ENCODE measurements at places on chromosomes 5 and 9.

GRCh38 chr9:29796291-29796952, 2223.1 kb upstream of the C9orf72 start:
- ATAC-seq = no peak

DNA sequence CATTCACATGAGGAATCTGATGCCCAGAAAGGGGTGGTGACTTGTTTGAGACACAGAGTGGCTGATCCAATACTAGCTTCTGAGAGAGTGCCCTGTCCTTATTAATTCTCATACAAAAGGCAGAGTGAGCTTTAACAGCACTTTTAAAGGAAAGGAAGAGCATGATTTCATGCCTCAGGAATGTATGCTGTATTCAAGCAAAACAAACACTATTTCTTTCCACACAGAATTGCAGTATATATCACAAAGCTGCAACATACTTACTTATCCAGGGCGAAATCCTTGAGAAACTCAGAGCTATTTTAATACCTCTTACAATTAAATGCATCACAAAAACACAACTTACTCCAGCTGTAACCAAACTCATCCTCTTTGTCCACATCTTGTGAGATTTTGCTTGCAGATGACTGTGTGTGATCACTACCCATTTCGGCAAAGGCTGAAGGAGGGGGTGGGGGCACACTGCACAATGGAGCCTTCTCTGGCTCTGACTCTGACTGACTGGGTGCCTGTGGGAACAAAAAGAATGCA, 139.8 kb downstream of the MPDZ start:
- peak; percentile 31 for ATAC-seq

GRCh38 chr5:107474716-107475489, 195.8 kb downstream of the EFNA5 start:
- peak; percentile 74 for ATAC-seq

GRCh38 chr5:129177451-129177850, 82.9 kb downstream of the ISOC1 start:
- no peak for ATAC-seq

DNA sequence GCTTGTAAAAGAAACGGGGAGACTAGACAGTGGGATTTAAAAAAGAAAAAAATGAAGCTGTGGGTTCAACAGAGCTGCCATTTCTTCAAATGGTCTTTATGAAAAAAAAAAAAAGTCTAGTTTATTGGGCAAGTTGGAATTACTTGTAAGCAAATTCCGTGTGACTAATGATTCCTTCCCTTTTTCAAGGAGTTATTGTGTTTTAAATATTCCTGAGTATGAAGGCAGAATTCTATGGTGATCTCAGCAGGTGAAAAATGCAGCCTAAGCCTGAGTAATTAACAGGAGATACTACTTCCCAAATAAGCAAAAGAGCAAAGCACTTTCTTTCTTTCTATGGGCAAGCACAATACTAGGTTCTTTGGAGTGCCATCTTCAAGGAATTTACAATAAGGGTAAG, 481.9 kb downstream of the ZNF608 start:
- no peak for ATAC-seq

- ATAC-seq = peak; percentile 89
Measured at GRCh38 chr5:180209137-180209581, at the start of gene RASGEF1C. TSS of gene RASGEF1C (minus strand) at chr5:180209211. CDS start at chr5:180138052, 71,159 bp downstream.

- peak; percentile 20 for ATAC-seq
Measured at GRCh38 chr5:81393783-81394718, at the start of gene ACOT12. TSS of gene ACOT12 (minus strand) at chr5:81394134. CDS start at chr5:81394114, 20 bp downstream.

DNA sequence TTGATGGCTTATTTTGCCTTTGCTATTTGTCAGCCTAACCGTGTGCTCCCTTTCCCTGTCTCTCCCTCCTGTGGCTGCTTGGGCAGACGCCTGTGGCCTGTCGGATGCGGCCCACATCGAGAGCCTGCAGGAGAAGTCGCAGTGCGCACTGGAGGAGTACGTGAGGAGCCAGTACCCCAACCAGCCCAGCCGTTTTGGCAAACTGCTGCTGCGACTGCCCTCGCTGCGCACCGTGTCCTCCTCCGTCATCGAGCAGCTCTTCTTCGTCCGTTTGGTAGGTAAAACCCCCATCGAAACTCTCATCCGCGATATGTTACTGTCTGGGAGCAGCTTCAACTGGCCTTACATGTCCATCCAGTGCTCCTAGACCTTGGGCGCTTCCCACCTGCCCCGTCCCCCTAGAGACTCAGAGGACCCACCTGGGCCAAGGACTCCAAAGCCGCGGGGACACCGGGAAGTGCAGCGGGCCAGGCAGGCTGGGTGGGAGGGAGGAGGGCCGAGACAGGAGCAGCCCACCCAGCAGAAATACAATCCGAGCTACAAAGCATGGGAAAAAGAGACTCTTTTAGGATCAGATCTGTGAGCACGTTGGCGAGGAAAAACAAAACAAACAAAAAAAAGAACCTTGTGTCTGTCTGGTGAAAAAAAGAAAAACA, 10.6 kb downstream of the NR2F1 start:
- ATAC-seq = no peak

DNA sequence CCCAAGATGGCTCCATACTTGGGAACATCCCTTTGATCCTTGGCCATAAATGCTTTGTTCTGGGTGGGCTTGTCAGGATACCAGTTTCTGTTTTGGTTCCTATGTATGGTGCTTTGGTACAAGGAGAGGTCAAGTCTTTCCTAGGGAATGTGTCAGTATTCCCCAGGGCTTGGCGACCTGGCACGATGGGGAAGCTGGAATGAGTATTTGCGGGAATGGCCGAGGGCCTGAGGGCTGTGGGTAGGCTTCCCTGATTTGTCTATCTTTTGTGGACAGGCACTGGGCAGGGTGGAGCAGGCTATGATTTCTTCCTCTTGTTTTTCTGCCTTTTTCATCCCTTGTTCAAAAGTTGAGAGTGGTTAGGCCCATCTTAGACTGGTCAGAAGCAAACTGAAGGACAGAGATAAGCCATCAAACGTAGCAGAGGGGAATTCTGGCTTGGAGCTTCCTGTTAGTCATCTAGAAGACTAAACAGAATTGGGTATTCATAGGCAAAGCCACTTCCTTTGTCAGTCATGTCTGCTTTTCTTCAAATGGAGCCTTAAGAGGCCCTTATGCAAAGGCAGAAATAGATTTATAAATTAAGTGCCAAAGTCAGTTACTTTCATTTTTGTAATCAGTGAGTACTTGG, 13.7 kb downstream of the DOCK2 start:
- ATAC-seq = no peak

- ATAC-seq = no peak
Measured at GRCh38 chr5:77568082-77568481, 70.4 kb downstream of the OTP start.

DNA sequence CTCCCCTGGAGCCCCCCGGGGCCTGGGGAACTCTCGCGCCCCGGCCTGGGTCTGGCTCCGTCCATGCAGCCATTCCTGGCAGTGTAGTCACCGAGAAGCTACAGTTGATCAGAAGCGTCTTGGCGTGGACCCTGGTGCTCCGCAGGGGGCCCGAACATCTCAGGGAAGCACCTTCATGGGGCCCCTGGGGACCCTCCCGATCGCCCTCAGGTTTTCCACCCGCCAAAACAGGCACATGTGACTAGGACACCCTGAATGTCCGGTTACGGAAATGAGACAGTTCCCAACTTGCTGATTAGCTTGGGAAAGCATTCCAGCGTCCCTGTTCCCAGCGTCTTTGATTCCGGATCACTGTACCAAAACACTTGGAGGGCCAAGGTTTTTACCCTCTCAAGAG, 472 bp downstream of the FBXO4 start:
- ATAC-seq = no peak

GRCh38 chr5:141360685-141361084, 891 bp downstream of the PCDHGB2 start:
- no peak for ATAC-seq

GRCh38 chr5:148740966-148741742, 85.3 kb upstream of the ADRB2 start:
- peak; percentile 76 for ATAC-seq

DNA sequence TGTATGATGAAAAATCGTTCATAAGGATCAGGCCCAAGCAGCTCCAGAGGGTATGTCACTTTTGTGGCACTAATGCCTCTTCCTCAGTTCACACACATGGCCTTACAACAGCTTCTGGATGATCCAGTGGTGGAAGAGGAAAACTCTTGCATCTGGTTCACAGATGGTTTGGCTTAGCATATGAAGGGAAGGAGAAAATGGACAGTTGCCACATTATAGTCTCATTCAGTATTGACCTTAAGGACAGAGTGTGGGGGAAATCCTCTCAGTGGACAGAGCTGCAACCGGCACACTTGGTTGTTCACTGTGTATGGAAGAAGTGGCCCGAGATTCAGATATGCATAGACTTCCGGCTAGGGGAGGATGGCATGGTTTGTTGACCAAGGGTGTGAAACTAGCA, 22.8 kb downstream of the C9orf57 start:
- ATAC-seq = no peak

DNA sequence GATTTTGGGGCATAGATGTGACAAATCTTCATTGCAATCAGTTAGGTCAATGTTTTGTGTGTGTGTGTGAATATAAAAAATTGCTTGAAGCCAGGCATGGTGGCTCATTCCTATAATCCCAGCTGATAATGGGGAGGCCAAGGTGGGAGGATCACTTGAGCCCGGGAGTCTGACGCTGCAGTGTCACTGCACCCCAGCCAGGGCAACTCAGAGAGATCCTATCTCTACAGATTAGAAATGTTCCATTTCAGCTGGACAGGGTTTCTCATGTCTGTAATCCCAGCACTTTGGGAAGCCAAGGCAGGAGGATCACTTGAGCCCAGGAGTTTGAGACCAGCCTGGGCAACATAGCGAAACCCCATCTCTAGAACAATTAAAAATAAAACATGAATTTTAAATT, 11.5 kb downstream of the OR2V2 start:
- no peak for ATAC-seq

GRCh38 chr5:133777951-133778350, 165.6 kb upstream of the FSTL4 start:
- no peak for ATAC-seq

DNA sequence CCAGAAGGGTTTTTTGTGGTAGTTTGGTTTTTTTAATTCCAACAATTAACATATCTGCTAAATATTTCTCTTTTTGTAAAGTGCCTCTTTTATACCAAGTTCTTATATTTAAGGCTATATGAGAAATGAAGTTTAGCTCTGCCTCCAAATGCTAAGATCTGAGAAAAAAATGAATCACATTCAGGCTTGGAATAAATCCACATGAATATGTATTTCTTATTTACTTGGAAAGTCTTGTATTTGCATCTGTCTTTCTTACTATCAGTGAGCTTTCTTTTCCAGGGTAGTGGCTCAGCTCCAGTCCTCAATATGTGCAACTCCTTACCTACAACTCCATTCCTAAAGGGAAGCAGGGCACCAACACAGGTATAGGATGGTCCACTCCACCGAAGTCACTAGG, 127.9 kb downstream of the GLIS3 start:
- ATAC-seq = no peak

DNA sequence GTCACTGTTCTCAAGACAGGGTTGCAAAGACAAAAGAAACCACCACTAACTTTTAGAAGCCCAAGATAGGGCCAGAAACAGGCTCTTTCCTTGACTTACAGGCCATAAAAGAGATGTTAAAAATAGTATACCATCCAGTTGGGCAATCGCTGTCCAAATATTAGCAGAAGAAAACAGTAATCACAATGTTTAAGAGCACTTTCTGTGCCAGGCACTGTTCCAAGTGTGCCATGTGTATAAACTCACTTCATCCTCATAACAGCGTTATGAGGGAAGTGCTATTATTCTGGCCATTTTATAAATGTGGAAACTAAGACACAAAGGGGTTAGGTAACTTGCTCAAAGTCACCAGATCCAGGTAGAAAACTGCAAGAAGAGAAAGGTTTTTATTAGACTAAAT, 111.7 kb downstream of the KCNN2 start:
- no peak for ATAC-seq

DNA sequence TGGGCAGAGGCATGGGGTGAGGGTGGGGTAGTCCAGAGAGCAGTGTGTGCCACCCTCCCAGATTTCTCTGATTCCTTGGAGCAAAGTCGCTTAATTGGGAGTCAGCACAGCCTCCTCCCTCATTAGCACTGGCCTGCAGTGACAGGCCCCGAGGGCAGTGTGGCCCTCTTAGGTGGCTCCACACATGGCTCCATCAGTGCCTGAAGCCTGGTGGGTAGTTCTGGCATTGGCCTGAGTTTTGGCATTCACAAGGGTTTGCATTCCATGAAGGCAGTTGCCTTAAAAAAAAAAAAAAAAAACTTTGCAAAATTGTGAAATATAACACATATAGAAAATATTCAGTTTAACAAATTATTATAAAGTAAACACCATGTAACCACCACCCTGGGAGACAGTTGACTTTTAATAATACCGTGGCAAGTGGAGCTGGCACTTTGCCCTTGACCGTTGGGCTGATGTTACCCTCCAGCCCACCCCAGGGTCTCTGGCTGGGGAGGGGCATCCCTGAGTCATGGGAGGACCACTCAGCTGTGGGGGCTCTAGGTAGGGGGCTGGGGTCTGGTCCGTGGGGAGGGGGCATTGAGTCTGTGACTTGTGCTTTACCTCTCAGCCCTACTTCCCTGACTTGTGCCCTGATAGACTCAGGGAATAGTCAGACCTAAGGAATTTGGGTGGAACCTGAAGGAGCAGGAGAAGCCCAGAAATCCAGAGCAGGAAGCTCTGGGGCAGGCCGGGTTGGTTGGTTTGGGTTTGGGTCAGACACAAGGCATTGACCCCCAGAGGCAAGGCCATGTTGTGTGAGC, 51.3 kb upstream of the PITX1 start:
- peak; percentile 83 for ATAC-seq

DNA sequence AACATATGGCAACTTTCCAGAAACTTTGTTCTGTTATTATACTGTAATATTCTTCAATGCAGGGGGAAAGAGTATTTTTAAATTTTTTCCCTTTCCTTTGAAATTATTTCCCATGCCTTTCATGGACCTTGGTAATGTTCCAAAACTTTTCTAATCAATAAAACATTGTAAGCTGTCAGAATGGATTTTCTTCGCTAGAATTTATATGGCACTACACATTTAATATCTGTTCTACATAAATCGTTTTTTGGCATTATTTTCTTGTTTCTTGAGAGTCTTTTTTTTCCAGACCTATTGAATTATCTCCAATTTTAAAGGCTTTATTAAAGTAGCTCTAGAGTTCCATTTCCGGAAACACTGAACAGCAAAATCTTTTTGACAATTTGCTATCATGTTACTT, 249.0 kb downstream of the TMEM167A start:
- ATAC-seq = no peak

DNA sequence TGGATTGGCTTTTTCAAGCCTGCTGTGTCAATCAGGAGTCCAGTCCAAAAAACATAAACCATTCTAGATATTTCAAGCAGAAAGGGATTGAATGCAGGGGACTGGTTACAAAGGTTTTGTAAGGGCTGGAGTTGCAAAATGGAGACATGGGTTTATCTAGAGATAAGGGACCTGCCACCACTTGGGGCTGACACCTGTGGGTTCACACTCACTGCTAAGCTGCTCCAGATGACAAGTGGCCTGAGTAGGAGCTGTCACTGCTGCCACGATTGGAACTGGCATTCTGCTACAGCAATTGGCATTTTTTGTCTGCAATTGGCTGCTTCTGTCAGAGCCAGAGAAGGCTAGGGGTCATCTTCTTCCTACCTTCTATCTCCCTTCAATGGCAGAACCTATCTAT, 66.3 kb upstream of the ZFR start:
- ATAC-seq = no peak

DNA sequence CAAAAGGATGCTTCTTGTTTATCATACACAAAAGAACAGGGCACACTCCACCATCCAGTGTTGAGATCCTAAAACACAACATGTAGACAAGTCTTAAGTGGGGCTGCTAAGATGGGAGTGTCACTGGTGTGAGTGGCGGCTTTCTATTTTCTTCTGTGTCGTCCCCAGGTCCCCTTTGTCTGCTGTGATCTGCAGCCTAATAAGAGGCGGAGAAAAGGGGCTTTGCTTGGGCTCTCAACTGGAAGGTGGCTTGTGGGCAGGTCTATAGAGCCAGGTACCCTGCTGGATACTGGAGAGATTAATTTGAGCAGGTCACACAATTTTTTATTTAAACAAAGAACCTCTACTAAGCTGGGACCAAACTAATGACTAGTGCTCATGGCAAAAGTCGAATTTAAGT, 126.1 kb upstream of the SAP30L start:
- ATAC-seq = no peak
